ENCODE measurements at places on chromosomes 1 and 21. TPM values are rescaled to one million over a fixed set of nuclear protein-coding genes. Genes with fewer than 3 reads are reported as not detected.
A peak's percentile ranks its signal among the peaks of the same experiment; 100 is the strongest.

Gene SPRR2A
- polyA plus RNA-seq, result not detected

- no peak for DNase-seq
Measured at GRCh38 chr21:24899138-24899537, 708.1 kb downstream of the MRPL39 start.

GRCh38 chr1:40423264-40423642 lies 27.0 kb upstream of the ZFP69B start:
- no peak for DNase-seq

Gene OR2G6
- not detected for polyA plus RNA-seq

Gene IGSF9
- 0.05 TPM for polyA plus RNA-seq

Gene CRB1
- polyA plus RNA-seq, result not detected

DNA sequence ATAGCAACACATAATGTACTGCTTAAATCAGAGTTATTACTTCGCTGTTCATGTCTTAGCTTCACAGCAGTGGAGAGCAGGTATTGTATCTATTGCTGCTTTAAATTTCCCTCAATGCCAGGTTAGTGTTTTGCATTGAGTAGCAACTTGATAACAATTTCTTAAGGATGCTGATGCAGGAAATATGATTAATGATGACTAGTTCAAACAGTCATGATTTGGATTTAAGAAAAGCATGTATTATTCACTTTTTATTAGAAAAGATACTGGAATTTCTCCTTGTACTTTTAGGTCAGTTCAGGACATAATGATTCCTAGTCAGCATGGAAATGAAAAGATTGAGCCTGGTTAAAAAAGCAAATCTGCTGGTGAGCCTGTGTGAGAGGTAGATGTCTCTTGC lies 67.2 kb upstream of the ARHGAP29 start:
- DNase-seq, result no peak

- no peak for DNase-seq
Measured at GRCh38 chr1:234484991-234485739, 6.2 kb upstream of the TARBP1 start.

GRCh38 chr1:201015551-201016091 lies 7.9 kb downstream of the KIF21B start:
- peak; percentile 12 for DNase-seq
